Left kidney (tissue), 8 donors: ENCODE measurements at places on chromosomes 3 and 15. TPM values are rescaled to one million over a fixed set of nuclear protein-coding genes. Genes with fewer than 3 reads are reported as not detected.

DNA sequence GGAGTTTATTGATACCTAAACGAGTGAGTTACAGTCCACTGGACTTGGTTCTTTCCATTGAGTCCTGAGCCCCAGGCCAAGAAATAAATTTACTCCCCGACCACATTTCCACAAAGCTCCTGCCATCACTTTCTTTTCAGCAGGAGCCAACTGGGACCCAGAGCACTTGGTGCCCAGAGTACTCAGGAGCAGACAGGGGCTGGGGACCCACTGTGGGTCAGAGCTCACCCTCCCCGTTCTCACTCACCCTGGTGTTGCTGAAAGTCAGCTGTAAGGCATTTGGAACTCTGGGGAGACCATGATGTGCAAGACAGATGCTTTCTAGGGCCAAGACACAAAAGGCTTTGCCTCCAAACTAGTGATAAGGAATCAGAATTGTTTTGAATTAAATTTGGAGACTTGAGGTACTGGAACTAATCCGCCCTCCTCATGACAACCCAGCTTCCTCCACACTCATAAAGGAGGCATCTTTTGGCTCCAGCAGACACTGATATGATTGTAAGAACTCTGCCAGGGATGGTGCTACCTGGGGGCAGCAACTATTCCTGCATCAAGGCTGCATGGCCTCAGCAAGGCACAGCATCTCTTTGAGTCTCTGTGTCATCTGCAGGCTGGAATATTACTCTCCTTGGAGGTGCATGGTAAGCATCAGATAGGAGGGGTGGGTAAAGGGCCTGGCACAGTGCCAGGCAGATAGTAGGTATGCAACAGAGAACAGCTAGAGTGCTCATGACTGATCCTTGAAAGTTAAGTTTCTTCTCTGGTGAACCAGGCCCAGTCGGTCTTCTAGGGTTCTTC, 7.3 kb upstream of the CAMK1 start:
- DNase-seq = no peak

The MEIS2 gene
- polyA plus RNA-seq = 178 TPM

DNA sequence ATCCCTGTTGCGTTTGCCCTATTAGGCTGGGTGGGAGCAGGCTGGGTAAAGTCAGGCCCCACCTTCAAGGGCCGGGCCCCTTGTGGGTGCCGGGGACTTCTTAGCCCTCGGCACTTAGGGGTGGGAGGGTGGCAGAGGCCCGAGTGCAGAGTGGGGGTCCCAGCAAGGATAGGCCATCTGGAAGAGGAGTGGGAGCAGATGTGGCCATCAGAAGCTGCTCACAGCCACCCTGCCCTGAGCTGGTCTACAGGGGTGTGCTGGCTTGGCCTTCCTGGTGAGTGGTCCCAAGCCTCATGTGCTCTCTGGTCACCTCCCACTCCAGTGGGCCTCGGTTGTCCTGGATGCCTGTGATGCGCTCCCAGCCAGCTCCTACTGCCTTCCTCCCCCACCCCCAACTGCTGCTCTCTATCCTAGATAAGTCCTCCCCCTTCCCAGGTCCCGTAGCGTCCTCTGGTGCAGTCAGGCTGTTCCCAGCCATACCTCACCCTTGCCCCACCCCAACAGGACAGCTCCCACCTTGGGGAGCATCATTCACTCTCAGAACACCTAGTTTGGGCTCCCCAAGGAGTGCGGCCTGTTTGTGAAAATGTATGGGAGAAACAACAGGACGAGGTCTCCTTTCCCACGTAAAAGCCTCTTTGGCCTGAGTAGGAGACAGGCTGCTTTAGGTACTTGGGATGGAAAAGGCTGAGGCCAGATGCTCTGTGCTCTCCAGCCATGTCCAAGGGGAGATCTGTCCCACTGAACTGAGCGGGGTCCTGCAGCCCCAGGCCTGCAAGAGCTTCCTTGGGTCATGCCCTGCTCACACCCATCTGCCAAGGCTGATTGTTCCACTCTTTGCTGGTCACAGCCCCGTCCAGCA, 24.9 kb upstream of the PLXNA1 start:
- DNase-seq = no peak

DNA sequence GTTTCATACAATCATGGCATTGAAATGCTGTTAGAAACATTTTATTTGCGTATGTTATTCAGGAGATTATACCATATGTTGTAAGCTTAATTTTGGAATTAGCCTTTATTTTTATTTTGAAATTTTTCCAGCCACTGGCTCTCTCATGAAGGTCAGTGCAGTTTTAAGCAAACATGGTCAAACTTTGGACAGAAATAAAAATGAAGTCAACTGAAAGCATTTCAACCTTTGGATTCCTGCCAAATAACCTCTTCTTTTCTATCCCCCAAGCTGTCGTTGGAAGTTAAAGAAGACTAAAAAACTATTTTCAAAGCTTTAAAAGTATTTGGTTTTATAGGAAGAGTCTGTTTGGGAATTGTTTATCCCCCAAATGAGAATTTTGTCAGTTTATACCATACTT, 846.6 kb downstream of the MCTP2 start:
- DNase-seq = no peak

The EFCC1 gene
- polyA plus RNA-seq = 1.7 TPM

DNA sequence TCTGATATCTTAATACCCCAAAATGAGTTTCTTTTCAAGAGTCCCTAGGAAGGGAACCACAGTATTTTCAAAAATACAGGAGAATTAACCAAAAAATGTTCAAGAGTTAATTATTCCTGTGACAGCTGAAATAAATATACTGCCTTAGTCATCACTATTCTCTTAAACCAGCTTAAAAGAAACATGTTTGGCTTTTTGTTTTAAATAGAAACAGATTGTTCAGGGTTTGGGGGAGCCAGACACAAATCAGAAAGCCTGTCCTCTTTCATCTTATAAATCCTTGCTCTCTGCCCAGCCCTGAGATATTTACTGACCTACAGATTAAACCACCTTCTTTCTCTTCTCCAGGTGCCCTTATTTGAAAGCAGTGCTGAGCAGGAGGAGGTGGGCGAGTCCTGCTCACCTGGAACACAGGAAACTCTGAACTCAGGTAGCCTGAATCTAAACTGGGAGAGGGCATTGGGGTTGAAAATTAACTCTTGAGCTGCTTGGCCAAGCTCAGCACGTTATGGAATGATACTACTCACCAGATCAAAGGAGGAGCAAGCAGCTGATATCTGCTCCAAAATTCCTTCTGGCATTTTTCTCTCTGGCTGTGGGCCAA, 84.1 kb upstream of the SPRED1 start:
- DNase-seq = no peak

DNA sequence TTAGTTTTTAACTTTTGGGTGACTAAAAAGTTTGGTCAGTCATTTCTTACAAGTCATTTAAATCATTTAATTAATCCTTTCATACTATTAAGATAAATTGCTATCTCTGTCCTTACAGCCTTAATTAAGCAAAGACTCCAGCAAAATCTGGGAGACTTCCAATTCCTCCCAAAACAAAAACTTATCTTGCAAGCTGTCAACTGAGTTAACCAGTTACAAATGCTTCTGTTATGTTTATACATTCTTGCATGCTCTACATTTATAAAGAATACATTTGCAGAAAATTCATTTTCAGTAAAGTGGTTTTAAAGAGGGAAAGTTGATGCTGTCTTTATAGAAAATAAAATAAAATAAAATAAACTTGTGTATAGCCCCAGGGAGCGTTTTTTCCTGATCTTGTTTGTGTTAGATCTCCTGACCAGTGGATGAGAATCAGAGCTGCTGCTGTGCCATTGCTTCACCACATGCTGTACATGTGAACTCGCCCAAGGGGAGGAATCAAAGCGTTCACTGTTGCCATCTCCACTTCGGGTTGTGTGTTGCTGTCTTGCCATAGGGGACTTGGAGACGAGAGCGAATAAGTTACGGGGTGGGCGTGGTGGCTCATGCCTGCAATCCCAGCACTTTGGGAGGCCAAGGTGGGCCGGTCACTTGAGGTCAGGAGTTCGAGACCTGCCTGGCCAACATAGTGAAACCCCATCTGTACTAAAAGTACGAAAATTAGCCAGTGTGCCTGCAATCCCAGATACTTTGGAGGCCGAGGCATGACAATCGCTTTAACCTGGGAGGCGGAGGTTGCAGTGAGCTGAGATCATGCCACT, 5.5 kb downstream of the CCR4 start:
- no peak for DNase-seq

The GAP43 gene
- 0.30 TPM for polyA plus RNA-seq

DNA sequence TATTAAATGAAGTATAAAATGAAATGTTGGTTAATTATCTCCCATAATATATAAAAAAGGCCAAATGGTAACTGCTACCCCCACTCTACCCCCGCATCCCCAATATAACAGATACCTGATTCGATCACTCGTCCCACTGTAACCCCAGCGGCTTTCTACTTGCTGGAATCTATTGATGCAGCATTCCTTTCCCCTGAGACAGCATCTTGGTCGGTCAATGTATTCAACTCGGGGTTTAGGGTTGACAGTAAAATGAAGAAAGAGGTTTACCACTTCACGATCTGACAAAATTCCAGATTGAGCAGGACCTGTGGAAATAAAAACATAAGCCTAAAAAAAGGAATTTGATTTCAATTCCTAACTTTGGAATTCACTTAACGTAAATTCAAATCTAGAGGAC, 18.6 kb upstream of the C15orf40 start:
- no peak for DNase-seq

DNA sequence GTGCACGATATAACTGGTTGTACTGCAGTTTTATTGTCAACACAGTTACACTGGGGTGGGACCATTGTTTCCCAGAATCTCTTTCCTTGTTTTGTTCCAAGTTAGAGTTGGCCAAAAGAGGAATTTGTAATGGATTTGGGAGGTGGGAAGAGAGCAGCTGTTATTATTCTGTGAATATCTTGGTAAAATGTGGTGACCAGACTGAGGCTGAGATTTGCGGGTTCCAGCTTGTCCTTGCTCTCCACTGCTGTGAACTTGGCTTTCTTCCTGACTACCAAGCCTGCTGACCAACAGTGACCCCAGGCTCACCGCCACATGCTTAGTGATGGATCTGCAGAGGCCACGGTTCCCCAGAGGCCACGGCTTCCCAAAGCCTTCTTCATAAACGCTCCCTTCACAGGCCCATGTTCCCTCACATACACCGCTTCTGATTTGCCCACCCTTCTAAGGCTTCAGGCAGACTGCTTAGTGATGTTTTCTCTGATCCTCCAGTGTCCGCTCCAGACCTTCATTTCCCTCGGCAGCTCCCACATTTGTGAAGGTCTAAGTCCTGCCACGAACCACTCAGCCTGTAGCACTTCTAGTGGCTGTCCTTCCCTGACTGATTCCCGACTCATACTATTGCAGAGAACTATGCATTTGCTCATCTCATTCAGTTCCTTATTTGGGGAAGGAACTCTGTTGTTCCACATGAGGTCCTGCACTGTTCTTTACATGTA, 525.5 kb upstream of the RGMA start:
- DNase-seq = no peak

The CYP11A1 gene
- polyA plus RNA-seq = 1.2 TPM

GRCh38 chr3:172259111-172259541, 189.1 kb downstream of the GHSR start:
- DNase-seq = no peak

DNA sequence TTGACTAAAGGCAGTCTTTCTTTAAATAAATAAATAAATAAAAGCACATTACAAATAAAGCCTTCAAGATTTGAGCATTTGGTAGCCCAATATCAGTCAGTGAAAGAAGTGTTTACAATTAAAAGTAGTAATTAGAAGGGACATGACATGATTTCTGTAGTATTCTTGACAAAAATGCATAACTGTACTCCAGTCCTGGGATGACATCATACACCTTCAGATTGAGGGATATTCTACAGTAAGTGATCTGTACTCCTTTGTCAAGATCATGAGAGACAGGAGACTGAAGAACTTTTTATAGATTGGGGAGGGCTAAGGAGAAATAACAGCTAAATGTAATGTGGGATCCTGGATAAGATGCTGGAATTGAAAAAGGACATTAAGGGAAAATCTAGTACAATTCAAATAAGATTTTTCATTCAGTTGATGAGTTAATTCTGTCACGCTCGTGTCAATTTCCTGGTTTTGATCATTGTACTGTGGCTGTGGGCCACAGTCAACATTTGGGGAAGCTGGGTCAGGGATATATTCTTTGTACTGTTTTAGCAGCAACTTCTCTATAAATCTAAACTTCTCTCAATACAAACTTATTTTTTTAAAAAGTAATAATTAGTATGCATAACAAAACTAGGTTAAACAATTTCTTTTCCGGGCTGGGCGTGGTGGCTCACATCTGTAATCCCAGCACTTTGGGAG, 314.8 kb downstream of the PTPRG start:
- no peak for DNase-seq

GRCh38 chr15:99441444-99441800, 124.4 kb upstream of the MEF2A start:
- no peak for DNase-seq

DNA sequence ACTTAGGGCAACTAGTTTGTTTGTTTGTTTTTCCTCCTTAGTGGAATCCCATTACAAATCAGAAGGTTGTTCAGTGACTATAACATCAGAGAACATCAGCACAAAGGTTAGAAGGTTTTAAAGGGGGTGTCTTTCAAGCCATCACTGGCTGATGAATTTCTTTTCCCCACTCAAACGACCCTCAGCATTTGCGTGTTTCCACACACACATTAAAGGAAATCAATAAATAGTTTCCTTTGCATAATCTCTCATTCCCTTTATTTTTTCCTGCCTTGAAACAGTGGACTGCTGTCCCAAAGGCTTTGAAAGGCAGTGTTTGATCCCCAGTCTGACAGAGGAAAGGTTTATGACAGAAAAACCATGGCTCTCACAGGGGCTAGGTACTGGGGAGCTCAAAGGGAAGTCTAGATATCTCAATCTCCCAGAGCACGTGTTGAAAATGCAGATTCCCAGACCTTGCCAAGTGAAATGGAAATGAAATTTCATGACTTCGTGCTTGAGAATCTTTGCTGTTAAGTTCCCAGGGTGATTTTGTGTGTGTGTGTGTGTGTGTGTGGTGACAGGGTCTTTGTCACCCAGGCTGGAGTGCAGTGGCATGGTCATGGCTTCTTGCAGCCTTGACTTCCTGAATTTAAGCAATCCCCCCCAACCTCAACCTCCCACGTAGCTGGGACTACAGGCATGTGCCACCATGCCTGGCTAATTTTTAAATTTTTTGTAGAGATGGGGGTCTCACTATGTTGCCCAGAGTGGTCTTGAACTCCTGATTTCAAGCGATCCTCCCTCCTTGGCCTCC, 2.2 kb upstream of the INTS14 start:
- DNase-seq = no peak

- no peak for DNase-seq
Observed at GRCh38 chr3:192570315-192570714, 157.0 kb downstream of the FGF12 start.

DNA sequence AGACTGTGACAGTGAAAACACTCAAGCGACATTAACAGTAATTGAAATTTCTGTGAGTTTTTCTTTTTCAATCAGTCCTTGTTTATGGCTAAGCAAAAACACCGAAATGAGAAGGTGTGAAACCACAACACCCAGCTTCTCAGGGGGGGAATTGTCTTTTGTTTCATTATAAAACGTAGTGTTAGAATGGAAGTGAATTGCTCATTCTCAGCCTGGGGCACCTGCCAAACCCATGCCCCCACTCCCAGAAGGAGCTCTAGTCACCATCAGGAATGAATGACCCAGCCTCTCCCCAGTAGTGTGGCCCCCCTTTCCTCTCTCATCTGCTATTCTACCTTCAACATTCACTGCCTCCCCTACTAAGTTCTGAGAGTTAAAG, 185.8 kb upstream of the CFAP20DC start:
- DNase-seq = no peak

The HRG gene
- polyA plus RNA-seq = 2.0 TPM
